Left cardiac atrium (tissue), 4 donors: ENCODE measurements at places on chromosomes 1 and 21. TPM values are rescaled to one million over a fixed set of nuclear protein-coding genes. Genes with fewer than 3 reads are reported as not detected.

FAM76A gene
- 13.2 TPM for total RNA-seq

AKIRIN1 gene
- 42.4 TPM for total RNA-seq

CFAP107 gene
- total RNA-seq, result not detected

ACTN2 gene
- 1,679 TPM for total RNA-seq

S100A3 gene
- total RNA-seq, result 0.77 TPM

PDZK1IP1 gene
- total RNA-seq, result 1.9 TPM

CFHR3 gene
- total RNA-seq, result not detected

SYCP1 gene
- total RNA-seq, result 0.10 TPM

TMEM81 gene
- total RNA-seq, result 4.0 TPM

CRP gene
- not detected for total RNA-seq

WNT9A gene
- 1.1 TPM for total RNA-seq

F5 gene
- 17.8 TPM for total RNA-seq

GRCh38 chr1:208880433-208881100 is 636.4 kb upstream of the PLXNA2 start:
- DNase-seq, result no peak

DNA sequence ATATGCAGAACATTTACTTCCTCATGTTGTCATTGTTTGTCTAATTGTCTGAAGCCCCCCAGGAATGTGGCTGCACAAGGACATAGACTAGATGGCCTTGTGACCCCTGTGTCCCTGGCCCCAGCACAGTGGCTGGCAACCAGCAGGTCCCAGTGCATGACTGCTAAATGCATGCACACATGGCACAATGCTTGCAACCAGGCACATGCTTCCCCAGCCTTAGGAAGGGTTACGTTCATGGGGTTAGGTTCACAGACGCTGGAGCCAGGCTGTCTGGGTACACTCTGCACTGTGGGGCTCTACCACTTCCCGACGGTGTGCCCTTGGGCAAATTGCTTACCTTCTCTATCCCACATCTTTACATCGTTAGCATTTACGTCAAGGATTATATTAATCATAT is 21.2 kb upstream of the CLIC6 start:
- no peak for DNase-seq

GRCh38 chr1:235004840-235005391 is 123.7 kb downstream of the TOMM20 start:
- DNase-seq, result no peak

DNA sequence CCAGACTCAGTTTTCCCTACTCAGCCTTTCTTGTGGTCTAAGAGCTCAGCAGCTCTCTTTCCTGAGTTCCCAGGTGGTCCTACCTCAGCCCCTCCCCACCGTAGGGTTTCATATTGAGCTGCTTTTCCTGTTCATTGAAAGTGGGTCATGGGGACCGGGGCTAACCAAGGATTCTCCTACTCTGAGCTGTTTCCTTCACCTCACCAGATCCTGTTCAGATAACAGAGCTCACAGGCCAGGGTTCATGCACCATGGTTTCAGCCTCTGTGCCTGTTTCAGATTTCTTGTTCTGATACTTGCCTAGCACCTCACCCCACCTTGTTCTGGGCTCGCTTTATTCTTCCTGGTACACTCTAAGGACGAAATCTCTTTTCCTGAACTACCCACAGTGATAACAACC is 8.5 kb downstream of the UBQLN4 start:
- DNase-seq, result no peak

GRCh38 chr1:111203681-111204200 is 3.3 kb upstream of the DENND2D start:
- peak; percentile 85 for DNase-seq

DNA sequence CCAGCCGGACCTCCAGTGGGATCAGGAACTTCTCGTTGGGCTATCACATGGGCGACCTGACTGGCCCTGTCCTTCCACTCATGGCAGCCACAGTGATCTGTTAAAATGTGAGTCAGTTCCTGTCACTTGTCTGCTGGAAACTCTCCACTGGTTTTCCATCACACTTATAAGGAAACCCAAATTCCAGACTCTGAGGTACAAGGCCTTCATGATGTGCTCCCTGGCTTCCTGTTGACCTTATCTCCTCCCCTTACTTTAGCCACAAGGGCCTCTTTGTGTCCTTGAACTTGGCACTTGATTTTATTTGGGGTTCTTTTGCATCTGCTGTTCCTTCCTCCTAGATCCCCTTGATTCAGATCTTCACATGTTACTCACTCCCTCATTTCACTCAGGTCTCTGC is 96.8 kb downstream of the TENT5C start:
- DNase-seq, result no peak

DNA sequence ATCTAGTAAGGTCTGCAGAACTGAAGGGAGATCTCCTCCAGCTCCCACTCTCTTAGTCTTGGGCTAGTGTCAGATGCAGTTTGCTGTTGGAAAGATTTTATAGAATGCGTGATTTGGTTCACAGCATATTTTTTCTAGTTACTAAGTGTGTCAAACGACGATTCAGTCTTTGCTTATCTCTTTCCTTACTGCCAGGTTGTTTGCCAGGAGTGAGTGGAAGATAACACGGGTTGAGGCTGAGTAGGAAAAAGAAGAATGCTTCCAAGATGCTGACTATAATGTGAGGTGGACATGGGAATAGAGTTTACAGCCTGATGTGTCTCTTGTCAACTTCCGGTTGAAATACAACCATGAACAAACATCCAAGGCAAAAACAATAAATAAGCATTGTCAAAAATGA is 141.4 kb downstream of the GDAP2 start:
- no peak for DNase-seq

DNA sequence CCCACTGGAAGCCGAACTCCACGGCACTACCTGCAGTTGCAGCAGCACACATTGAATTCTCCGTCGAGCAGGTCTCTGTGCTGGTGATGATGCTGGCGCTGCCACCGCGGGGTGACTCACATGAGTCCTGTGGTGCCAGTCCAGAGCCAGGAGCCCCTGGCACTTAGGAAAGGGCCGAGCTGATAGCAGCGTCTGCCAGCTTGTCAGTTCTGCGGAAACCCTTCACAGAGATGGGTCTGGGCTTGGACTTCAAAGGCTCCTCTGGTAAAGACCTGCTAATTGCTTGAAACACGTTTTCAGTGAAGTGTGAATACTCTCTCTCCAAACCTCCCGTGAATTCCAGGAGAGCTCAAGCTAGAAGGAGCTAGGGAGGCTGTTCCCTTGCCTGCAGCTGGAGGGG is 92.2 kb downstream of the GRIK3 start:
- DNase-seq, result no peak

GRCh38 chr1:191643060-191643459 is 515.2 kb upstream of the RGS18 start:
- DNase-seq, result no peak

DNA sequence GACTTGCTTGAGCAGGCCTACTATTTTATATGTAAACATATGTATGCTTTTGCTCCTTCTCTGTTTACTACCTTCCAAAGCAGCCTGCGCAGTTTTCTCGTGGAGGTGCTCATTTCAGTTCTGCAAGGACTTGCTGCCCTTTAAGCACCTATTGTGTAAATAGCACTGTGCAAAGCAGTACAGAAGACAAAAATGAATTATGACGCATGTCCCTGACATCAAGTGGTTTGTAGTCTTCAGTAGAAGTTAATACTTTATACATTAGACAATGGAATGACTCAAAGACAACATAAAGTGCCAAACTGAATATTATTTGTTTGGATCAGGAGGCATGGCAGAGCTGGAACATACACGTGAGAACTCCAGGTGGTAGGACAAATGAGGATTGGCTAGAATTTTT is 611.7 kb downstream of the LMO4 start:
- no peak for DNase-seq

- DNase-seq, result no peak
Observed at GRCh38 chr1:6899621-6900020, 114.4 kb downstream of the CAMTA1 start.

GRCh38 chr1:116777831-116778830 is 23.9 kb downstream of the CD2 start:
- DNase-seq, result no peak

DNA sequence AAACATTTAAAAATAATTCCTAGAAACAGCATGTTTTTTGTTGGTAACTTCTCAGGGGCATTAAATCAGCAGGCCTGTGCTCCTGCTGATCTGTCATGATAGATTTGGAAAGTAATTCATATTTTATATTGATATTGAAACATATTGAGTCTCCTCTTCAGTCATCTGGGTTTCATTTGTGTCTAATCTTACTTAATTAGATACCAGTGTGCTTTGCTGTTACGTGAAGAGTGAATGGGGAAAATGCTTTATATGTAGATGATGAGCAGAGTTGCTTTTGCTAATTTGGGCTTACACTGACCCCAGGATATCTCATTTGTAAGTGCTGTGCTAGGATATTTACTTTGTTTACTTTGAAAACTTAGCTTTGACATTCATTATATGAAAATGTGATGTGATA is 45.9 kb downstream of the CHRM3 start:
- DNase-seq, result no peak

DNA sequence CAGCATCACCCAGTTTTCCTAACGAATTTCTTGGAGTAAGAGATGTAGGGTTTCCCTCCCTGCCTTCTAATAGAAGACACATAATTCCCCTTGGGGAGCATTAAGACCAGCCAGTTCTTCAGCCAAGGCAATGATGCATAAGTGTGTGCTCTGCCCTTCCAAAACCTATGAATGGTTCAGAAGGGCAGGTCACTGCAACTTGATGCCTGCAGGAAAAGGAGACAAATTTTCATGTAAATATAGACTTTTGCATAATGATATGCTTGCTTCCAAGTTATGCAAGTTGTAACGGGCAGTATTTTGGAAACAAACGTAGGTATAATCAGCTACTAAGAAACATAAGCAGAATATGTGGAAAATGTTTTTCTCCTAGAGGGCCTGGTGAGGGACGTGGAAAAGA is 31.6 kb downstream of the PTGS2 start:
- DNase-seq, result no peak

- no peak for DNase-seq
Observed at GRCh38 chr1:183374825-183375224, 43.4 kb downstream of the NMNAT2 start.

GRCh38 chr1:209409780-209410179 is 173.7 kb upstream of the CAMK1G start:
- no peak for DNase-seq

GRCh38 chr1:187244623-187245022 is 415.9 kb downstream of the PLA2G4A start:
- DNase-seq, result no peak

- DNase-seq, result no peak
Observed at GRCh38 chr1:180842052-180842451, 70.6 kb upstream of the KIAA1614 start.

- no peak for DNase-seq
Observed at GRCh38 chr1:206477581-206478380, 7.5 kb downstream of the IKBKE start.

- DNase-seq, result no peak
Observed at GRCh38 chr1:227775841-227776240, 39.6 kb upstream of the PRSS38 start.

DNA sequence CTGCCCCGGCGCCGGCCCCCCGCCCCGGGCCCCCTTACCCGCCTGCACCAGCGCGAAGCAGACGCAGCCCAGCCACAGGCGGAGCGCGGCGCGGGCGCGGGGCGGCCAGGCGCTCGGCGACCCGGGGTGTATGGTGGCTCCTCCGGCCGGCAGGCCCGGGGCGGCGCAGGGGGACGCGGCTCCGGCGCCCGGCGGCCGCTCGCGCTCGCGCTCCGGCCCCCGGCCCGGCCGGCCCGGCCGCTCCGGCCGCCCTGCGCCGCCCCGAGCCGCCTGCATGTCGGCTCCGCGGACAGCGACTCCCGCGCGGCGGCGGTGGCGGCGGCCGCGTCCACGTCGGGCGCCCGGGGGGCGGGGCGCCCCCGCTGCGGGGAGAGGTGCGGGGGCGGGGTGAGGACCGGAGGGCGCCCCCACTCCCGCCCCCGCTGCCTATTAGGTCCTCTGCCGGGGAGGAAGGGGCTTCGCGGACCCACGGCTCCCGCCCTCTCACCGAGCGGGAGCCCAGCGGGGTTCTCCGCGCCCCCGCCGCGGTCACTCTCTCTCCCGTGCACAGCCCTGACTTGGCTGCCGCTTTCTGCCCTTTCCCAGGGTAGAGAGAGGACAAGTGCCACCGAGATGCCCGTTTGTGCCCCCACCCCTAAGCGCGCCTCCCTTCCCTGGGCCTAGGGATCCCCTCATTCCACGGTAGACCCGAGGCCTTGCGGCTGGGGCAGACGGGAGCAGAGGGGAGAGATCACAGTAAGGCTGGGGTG is at the start of gene FNDC5:
Gene FNDC5 (minus strand): TSS at position 298 of the 749 bp plus-strand sequence.
- no peak for DNase-seq

- DNase-seq, result no peak
Observed at GRCh38 chr1:78143152-78143551, 97.4 kb downstream of the GIPC2 start.

- DNase-seq, result no peak
Observed at GRCh38 chr1:116690849-116691406, 23.4 kb upstream of the IGSF3 start.

- no peak for DNase-seq
Observed at GRCh38 chr1:65527190-65527589, 106.7 kb downstream of the LEPR start.
